Activated T-helper 17 cell treated with anti-CD3 and anti-CD28 coated beads, Interleukin-2, amount 50 U/mL, for 72 hours (primary cell): ENCODE measurements at places on chromosomes 16 and 17. TPM values are rescaled to one million over a fixed set of nuclear protein-coding genes. Genes with fewer than 3 reads are reported as not detected.

GRCh38 chr17:28112606-28113005, 70.1 kb downstream of the NLK start:
- ATAC-seq = no peak

- no peak for ATAC-seq
These were observed 21.8 kb downstream of the CBFB start for GRCh38 chr16:67050796-67051195.

GRCh38 chr16:31440516-31441184, 1.9 kb downstream of the ZNF843 start:
- ATAC-seq = no peak

GRCh38 chr16:73483934-73484711, 436.2 kb upstream of the ZFHX3 start:
- no peak for ATAC-seq

- no peak for ATAC-seq
These were observed 223.9 kb downstream of the WWOX start for GRCh38 chr16:78323315-78323714.

DNA sequence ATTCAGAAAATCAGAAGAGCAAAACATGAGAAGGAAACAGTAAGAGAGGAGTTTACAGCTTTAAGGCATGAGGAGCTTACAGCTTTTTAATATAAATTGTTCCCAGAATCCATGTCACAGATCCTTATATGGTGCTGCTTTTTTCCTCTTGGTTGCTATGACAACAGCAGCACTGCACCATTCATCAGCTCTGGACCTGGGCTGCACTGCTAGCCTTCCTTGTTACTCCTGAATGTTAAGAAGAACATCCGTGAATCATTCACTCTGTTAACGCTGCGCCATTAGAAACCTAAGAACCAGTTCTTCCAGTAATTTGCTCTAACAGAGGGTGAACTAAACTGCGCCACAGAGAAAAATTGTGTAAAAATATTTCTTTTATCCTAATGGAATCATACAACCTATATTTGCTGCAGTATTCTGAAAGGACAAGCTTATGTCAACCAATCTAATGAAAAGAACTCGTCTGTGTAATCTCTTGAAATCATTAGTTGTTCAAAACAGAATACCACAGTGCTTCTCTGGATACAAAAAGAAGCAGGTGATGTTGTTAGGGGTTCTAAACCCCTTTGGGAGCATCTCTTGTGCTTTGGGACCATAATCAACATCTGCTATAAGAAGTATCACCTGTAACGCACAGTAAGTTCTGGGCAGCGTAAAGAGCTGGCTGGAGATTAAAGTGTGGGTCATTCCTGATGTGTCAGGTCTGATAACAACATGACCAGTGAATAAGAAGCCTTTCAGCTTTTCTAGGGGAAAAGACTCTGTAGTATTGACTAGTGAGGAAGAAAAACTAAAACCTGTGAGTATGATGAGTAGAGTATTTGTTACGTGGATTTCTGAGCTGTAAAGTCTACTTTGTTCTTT, 151.2 kb downstream of the TANC2 start:
- no peak for ATAC-seq

DNA sequence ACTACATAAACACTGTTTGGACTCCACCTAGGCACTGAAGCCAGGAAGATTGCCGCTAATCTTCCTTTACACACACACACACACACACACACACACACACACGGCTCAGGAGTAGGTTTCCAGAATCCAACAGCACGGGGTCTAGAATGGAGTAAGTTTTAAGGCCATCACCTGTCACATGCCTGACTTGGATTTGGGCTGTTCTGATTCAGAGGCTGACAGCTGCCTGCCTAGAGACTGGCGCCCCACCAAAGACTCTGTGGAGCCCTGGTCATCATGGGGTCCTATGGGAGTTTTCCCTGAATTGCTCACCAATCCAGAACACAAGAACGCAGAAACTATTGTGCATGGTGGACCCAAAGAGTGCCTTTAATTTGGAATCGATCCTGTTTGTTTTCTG, 10.9 kb downstream of the CDRT4 start:
- ATAC-seq = no peak

DNA sequence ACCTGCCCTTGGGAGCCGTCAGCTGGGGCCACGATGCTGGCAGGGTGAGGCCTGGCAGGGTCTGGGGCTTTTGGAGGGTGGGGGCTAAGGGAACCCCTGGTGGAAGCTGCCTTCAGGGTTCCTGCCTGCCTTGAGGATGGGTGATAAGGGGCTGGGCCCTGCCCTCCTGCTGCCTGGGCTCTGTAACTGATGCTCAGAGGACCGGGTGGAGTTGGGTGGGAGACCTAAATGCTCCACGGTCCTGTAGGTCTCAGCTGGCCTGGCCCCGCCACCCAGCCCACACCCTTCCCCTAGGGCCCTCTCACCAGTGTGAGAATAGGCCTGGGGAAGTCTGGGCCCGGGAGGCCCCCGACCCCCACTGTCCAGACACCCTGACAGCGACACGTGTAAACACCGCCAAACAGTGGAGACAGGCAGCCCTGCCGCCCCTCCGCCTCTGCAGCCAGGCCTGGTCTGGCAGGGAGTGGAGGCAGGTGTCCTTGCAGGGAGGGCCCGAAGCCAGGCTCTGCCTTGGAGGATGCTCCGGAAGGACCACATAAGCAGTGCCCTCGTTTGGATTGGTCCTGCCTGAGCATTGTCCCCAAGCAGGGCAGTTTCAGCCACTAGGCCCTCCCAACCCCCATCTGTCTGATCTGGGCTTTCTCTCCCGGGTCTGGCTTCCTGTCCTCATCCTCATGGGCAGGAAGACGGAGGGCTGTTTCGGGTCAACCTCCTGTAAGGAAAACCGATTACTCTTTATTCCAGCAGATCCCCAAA, 6.5 kb upstream of the BAHCC1 start:
- ATAC-seq = no peak

- ATAC-seq = peak; percentile 34
These were observed 63.9 kb upstream of the DNAJA2 start for GRCh38 chr16:47037396-47037745.

- no peak for ATAC-seq
These were observed 24.6 kb downstream of the MARF1 start for GRCh38 chr16:15618392-15618791.

- no peak for ATAC-seq
These were observed 9.8 kb downstream of the EIF4A3 start for GRCh38 chr17:80137131-80137530.

DNA sequence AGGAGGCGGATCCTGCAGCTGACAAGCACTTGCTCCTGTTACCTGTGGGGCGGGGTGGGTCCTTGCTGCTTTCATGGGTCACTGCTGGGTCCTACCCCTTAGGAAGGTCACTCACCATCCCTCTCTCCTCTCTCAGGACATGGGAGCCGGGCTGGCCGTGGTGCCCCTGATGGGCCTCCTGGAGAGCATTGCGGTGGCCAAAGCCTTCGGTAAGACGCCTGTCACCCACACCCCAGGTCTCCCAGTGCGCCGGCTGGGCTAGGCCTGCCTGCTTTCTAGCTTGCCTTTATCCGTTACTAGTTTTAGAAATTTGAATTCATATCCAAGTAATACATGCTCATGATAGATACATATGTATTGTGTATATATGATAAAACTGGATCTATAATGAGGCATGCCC, 17.2 kb downstream of the SLC26A11 start:
- ATAC-seq = no peak

GRCh38 chr17:63221939-63222338, 224.2 kb downstream of the CYB561 start:
- ATAC-seq = no peak

- no peak for ATAC-seq
These were observed 706.4 kb upstream of the GOT2 start for GRCh38 chr16:59440502-59440901.

DNA sequence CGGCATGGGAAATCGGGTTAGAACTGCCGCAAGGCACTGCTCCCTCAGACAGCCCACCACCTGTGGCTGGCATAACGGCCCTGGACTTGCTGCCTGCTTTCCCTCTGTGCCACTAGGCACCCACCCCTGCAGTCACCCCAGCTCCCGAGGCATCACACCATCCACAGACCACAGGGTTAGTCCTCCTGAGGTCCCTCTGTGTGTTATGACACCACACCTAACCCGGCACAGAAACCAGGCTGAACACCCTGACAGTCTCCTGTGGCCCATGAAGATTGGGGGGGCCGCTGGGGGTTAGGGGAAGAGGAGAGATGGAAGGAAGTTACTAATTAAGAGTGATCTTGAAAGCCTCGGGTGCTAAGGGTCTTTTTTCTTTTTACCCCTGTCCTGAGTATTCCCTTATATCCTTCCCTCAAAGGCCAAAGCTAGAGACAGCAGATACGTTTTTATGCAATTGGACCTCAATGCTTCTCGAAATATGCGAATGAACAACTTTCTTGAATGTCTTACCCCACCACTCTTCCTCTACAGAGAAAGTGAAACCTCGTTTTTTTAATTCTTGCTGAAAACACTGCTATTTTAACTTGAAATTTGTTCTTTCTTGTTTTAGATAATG, 7.0 kb downstream of the CYTH1 start:
- peak; percentile 66 for ATAC-seq

GRCh38 chr17:55265311-55266021, 706 bp downstream of the HLF start:
- peak; percentile 42 for ATAC-seq

GRCh38 chr16:6835941-6836340, 496.7 kb upstream of the RBFOX1 start:
- no peak for ATAC-seq

DNA sequence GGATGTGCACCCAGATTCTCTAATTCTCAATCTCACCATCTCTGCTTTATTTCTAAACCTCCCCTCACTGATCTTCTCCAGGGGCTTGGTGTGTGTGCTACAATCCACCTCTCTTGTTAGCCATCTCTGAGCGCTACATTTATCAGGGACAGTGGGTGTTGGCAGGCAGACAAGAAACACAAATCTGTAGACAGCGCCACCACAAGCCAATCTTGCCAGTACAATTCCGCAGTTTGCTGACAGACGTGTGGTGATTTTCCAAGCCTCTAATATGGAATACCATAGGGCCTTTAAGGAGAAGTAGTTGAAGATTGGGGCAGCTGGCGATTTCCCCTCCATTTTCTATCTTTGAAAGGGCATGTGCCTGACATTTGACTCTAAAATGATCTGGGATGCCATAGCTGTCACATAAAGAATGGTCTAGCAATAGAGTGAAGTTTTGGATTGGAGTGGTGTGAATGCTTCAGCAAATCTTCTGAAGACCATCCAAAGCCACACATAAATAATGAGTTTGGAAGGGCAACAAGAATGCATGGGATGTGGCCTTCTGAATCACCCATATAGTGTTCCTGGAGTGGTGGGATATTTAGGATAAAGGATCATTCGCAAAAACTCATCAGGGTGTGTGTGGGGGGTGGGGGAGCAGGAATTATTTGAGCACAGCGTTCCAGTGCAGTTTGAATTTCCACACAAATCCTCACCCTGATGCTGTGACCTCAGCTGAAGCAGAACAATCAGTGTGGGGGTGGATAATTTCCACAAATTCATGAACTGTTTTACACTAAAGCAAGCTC, 12.0 kb upstream of the ANKFN1 start:
- no peak for ATAC-seq

DNA sequence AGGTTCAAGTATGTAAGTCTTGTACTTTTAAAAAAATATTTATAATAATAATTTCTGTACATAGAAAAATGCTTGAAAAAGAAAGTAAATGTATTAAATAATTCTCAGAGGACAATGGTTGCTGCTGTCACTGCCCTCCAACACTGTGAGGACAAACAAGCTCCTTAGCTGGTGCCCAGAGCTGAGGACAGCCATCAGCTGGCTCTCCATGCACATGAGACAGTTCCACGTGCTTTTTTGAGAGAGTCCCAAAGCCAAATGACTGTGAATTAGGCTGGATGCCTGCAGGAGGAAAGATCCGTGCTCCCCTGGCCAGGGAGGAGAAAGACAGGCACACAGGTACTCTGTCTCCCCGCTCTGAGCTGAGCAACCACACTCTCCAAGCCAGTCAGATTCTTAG, 115.5 kb upstream of the IRX5 start:
- no peak for ATAC-seq

DNA sequence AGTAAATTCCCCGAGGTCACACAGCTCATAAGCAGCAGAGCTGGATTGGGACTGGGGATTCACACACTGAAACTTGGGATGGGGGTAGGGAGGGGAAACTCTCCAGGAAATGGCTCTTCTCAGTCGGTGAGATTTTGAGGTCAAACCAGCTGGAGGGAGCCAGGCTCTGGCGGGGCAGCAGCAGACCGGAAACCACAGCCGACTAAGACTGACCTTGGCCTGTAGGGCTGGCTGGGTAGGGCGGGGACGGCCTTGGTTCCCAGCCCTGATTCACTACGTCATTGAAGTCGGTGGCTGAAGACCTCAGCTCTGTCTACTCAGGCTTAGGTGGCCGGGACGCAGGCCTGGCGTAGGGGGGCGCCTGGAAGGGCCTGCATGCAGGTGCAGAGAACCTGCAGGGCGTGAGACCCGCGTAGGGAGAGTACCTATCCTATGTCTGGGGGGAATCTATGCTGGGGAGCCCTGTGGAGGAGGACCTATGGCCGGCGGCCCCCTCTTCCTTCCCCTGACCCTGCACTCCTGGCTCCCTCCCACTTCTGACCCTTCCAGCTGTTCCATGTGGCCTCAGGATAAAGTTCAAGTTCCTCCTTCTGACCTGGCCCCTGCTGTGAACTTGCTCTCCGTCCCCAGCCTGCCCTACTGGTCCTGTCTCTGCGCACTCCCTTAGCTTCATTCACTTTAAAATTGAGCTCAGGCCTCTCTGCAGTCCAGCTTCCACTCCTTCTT, 11.9 kb upstream of the SLC4A1 start:
- peak; percentile 96 for ATAC-seq

- ATAC-seq = peak; percentile 91
These were observed 43.5 kb downstream of the ST3GAL2 start for GRCh38 chr16:70395345-70395901.

DNA sequence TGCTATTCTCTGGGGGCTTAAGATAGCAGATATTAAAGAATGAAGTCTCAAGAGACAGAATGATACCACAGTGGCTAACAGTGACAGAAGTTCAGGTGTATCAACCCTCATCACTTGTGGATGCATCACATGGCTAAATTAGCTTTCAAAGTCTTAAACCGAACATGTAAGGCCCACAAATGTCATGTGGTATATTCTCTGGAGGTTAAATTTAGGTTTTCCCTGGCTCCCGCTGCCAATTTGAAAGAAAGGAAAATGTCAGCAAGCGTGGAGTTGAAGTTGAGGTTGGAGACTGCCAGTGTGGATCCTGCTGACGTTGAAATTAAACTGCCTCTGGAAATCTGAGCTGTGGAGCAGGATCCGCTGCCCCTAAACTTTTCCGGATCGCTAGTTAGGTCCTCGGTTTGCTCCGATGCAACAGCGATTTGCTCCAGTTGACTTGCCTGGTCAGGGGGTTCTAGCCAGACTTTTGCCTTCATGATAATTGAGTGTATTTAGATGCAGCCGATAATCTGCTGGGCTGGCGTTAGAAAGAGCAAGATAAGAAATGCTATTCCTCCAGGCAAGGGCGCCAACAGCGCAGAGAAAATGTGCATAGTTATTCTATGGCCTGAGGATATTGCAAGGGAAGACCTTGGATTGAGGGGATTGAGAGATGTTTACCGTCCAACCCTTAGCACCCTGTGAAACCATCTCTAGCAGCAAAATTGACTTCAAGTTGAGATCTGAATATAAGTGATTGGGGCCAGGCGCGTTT, 443.9 kb downstream of the TMEM114 start:
- ATAC-seq = no peak

The ITGB4 gene
- 0.54 TPM for total RNA-seq

The ABCC12 gene
- total RNA-seq = not detected

The FOXL1 gene
- not detected for total RNA-seq

The ARRB2 gene
- total RNA-seq = 281 TPM

The TOX3 gene
- total RNA-seq = not detected

The CA4 gene
- total RNA-seq = not detected

The OR1A1 gene
- total RNA-seq = not detected

The CCDC154 gene
- 2.1 TPM for total RNA-seq

The CCL13 gene
- not detected for total RNA-seq

The GDPD3 gene
- 37.8 TPM for total RNA-seq

The RAC3 gene
- 6.6 TPM for total RNA-seq
